ENCODE measurements at places on chromosomes 1 and 21. TPM values are rescaled to one million over a fixed set of nuclear protein-coding genes. Genes with fewer than 3 reads are reported as not detected.

The RHOU gene
- 21.0 TPM for total RNA-seq

GRCh38 chr1:116408193-116408592 is 35.1 kb downstream of the ATP1A1 start:
- H3K27me3 ChIP-seq, result no peaks in the 10 kb centered on the region
- H3K36me3 ChIP-seq, result peaks cover 55% of the 10 kb centered on the region
- no peaks in the 10 kb centered on the region for H3K4me1 ChIP-seq
- DNase-seq, result no peak

- no peaks in the 10 kb centered on the region for H3K4me1 ChIP-seq
- no peak for DNase-seq
- no peak overlapping the region for H3K4me3 ChIP-seq
- H3K36me3 ChIP-seq, result no peaks in the 10 kb centered on the region
- H3K27ac ChIP-seq, result no peak overlapping the region
These were observed 341.5 kb downstream of the VAV3 start for GRCh38 chr1:107623431-107623830.

DNA sequence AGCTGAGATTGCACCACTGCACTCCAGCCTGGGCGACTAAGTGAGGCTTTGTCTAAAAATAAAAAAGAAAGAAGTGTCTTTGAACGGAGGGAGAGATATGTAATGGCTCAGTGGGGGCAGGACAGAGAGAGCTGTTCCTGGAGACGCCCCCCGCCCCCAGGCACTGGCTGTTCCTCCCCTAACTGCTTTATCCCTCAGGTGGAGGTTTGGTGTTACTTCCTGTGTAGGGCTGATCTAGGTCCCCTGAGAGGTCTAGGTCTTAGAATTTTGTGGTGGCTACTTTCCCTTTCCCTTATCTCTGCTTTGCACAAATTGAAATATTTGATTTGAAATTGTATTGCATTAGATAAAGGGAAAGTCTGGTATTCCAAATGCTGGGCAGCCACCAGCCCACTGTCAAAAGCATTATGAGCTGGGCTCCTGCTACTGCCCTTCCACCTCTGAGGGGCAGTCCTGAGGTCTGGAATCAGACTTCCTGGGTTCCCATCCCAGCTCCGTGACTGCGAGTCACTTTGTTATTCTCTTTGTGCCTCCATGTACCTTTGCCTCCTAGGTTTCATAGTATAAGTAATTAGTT is 134.8 kb upstream of the KIF26B start:
- no peaks in the 10 kb centered on the region for H3K27me3 ChIP-seq
- DNase-seq, result no peak
- no peaks in the 10 kb centered on the region for H3K36me3 ChIP-seq

The AGMAT gene
- not detected for total RNA-seq

- no peaks in the 10 kb centered on the region for H3K36me3 ChIP-seq
- peak overlapping the region; percentile 87 for H3K27ac ChIP-seq
- peaks cover 77% of the 10 kb centered on the region for H3K4me1 ChIP-seq
- peak overlapping the region; percentile 73 for H3K4me3 ChIP-seq
- no peak for DNase-seq
- no peaks in the 10 kb centered on the region for H3K27me3 ChIP-seq
These were observed 81.5 kb downstream of the NDUFS5 start for GRCh38 chr1:39107341-39108290.

Data from upper lobe of right lung (tissue), 1 donor.